ENCODE measurements at places on chromosomes 6 and 20. TPM values are rescaled to one million over a fixed set of nuclear protein-coding genes. Genes with fewer than 3 reads are reported as not detected.

DNA sequence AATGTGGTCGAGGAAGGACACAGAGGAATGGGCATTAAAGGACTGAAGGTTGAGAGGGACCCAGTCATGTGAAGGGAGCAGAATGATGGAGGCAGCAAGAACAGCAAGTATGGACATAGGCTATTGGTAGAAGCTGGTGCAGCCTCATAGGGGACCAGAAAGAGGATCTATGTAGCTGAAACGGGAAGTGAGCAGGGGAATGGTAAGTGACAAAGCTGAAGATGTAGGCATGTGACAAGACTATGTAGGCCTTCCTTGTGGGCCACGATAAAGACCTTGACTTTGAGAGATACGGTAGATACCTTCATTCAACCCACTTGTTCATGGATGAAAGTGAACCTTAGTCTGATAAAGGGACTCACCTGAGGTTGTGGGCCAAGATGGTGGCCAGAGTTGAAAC lies 3.5 kb downstream of the CTNNBL1 start:
- H3K27me3 ChIP-seq: no peaks in the 10 kb centered on the region
- DNase-seq: no peak
- H3K4me3 ChIP-seq: no peak overlapping the region

Gene RNASET2
- 15.7 TPM for polyA plus RNA-seq

Gene CLDN20
- polyA plus RNA-seq: not detected

Gene RHAG
- not detected for polyA plus RNA-seq

DNA sequence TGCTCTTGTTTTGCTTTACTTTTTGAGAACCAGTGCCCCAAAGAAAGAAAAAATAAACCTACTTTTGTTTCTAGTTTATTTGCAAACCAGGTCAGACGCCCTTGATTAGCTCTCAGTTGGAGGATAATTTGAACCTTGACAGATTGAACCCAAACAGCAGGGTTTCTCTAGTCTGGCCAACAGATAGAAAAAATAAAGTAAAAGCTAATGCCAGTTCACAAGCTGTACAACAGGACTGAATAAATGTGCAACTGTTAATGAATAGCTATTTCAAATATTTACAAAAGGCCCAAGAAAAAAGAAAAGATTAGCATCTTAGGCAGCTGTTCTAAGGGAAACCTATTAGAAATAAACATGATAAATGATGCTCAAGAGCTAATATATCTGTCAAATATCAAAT lies 331.8 kb downstream of the CDKAL1 start:
- H3K4me1 ChIP-seq: peaks cover 24% of the 10 kb centered on the region
- no peaks in the 10 kb centered on the region for H3K27me3 ChIP-seq
- DNase-seq: no peak
- H3K36me3 ChIP-seq: no peaks in the 10 kb centered on the region

DNA sequence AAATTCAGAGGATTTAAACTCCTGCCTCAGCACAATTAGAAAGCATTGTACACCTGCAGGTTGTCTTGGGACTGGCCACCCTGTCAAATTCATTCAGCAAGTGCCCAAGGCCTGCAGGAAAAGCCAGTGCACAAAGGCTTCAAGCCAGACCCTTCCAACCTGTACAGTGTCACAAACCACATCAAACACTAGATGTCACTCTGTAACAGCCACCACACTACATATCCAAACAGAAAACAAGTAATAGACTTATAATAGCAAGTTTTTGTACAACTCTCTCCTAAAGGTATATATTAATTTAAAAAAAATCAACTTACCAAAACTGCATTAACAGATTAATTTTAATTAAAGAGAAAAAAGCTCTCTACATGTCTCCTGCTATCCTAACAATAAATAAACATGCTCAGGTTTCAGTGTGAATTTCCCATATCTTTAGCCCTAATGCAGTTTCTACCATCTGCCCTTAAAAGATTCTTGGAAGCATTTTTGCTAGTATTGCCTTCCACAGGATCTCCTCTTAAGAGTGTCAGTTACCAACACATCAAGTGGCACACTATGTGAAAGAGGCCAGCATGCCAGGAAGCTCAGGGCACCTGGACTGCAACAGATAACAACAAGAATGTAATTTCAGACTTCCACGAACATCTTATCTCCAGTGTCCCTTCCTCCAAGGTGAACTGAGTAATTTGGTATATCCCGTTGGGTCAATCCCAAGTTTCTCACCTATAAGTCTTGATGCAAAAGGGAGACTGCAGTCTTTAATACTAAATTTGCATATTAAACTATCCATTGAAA lies 47.5 kb downstream of the RALGAPA2 start:
- no peak overlapping the region for H3K4me3 ChIP-seq
- H3K27ac ChIP-seq: no peak overlapping the region
- no peaks in the 10 kb centered on the region for H3K36me3 ChIP-seq

DNA sequence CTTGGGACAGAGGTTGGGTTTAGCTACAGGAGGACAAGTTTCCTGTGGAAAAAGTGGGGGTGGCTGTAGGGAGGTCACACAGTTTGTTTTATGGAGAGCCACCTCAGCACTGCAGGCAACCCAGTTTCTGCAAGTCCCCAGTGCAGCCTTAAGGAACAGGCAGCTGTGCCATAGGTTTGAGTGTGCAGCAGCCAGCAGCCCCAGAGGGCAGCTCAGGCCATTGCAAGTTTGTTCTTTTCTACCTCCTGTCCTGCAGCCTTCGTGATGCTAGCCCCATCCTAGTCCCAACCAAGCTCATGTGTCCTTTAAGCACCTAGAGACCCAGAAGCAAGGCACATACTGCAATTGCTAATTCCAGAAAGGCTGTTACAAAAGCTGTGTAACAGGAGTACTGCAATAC lies 58.8 kb downstream of the ZBTB9 start:
- H3K4me1 ChIP-seq: 0 out of 2 replicates have a peak, but pooled peaks cover 8% of the 10 kb centered on the region
- H3K27ac ChIP-seq: no peak overlapping the region
- DNase-seq: no peak
- no peaks in the 10 kb centered on the region for H3K27me3 ChIP-seq
- H3K4me3 ChIP-seq: no peak overlapping the region

- H3K27ac ChIP-seq: no peak overlapping the region
- no peak overlapping the region for H3K4me3 ChIP-seq
- H3K27me3 ChIP-seq: no peaks in the 10 kb centered on the region
- peaks cover 4% of the 10 kb centered on the region for H3K4me1 ChIP-seq
- no peaks in the 10 kb centered on the region for H3K36me3 ChIP-seq
- DNase-seq: no peak
Measured at GRCh38 chr6:51495610-51496396, 591.6 kb downstream of the PKHD1 start.

DNA sequence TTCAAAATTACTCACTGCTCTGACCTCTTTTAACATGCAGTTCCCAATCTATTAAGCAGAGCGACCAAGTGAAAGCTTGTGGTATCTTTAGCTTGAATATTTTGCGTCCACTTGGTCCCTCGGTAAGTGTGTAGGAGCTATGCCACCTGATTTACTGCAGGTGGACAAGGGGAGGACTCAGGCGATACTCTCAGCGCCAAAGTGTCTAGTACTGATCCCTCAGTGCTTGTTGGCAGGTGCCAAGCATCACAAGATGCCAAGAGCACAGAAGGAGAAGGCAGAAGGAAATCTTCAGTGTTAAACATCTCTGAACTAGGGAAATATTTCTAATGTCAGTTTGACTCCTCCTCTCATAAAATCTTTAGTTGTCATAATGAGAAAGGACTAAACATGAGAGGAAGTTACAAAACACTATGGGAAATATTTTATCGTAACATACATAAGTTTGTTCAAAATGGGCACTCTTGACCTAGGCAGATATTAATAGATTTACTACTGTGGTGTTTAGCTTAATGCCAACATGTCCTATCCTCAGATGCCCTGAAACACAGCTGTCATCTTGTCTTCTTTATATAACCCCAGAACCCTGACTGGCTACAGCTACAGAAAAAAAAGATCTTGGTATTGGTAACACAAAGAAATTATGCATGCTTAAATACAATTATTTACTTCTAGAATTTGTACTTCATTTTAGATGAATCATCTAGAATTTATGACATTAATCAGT lies 19.5 kb downstream of the NHLRC1 start:
- H3K27me3 ChIP-seq: no peaks in the 10 kb centered on the region
- no peaks in the 10 kb centered on the region for H3K4me1 ChIP-seq
- H3K27ac ChIP-seq: no peak overlapping the region
- H3K36me3 ChIP-seq: no peaks in the 10 kb centered on the region

GRCh38 chr20:19021406-19022117 lies 190.9 kb upstream of the SLC24A3 start:
- no peaks in the 10 kb centered on the region for H3K36me3 ChIP-seq
- H3K4me1 ChIP-seq: no peaks in the 10 kb centered on the region
- no peak overlapping the region for H3K27ac ChIP-seq
- H3K27me3 ChIP-seq: no peaks in the 10 kb centered on the region
- no peak overlapping the region for H3K4me3 ChIP-seq

DNA sequence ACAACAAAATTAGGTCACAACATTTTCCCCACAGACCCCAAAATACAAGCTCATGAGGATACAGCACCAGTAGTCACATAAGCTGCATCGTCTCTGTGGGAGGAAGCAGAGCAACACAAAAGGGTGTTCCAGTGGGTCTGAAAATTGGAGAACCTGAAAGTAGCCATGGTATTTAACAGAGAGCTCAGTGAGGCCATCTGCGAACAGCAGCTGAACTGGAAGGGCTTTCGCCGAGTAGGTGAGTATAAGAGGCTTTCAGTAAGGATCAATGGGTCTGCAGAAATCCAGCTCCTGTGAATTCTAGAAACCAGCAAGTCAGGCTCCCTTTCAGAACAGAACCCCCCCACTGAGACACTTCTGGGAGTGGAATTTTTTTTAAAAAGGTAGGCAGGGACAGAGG lies 120.0 kb upstream of the RREB1 start:
- no peaks in the 10 kb centered on the region for H3K4me1 ChIP-seq
- no peak for DNase-seq
- no peaks in the 10 kb centered on the region for H3K36me3 ChIP-seq
- no peak overlapping the region for H3K27ac ChIP-seq
- no peak overlapping the region for H3K4me3 ChIP-seq

Gene GMEB2
- polyA plus RNA-seq: 19.1 TPM

DNA sequence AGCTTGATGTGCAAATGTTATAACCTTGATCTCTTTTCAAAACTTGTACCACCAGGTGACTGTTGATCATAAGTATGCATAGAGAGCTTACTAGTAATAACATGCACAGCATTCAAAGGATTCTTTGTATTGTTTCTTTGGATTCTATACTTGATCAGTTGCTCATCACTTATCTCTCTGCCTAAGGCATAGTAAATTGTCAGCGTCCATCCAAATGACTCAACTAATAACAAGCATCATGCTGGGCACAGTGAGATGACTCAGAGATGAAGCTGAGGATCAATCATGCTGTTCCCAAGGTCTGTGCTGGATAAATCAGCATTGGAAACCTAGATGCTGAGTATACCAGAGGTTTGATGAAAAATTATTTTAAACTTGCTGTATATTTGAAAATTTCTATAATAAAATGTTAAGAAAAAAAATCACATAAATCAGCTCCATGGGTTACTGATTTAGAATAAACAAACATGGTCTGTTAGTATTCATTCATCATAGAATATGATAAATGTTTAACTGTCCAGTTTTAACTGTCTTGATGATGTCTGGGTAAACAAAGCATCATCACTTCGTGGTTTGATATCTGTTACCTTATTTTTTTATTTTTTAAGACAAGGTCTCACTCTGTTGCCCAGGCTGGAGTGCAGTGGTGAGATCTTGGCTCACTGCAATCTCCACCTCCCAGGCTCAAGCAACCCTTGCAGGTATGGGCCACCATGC lies 45.6 kb upstream of the SGK1 start:
- no peak for DNase-seq
- H3K4me1 ChIP-seq: no peaks in the 10 kb centered on the region
- H3K4me3 ChIP-seq: no peak overlapping the region
- no peaks in the 10 kb centered on the region for H3K27me3 ChIP-seq
- no peaks in the 10 kb centered on the region for H3K36me3 ChIP-seq

DNA sequence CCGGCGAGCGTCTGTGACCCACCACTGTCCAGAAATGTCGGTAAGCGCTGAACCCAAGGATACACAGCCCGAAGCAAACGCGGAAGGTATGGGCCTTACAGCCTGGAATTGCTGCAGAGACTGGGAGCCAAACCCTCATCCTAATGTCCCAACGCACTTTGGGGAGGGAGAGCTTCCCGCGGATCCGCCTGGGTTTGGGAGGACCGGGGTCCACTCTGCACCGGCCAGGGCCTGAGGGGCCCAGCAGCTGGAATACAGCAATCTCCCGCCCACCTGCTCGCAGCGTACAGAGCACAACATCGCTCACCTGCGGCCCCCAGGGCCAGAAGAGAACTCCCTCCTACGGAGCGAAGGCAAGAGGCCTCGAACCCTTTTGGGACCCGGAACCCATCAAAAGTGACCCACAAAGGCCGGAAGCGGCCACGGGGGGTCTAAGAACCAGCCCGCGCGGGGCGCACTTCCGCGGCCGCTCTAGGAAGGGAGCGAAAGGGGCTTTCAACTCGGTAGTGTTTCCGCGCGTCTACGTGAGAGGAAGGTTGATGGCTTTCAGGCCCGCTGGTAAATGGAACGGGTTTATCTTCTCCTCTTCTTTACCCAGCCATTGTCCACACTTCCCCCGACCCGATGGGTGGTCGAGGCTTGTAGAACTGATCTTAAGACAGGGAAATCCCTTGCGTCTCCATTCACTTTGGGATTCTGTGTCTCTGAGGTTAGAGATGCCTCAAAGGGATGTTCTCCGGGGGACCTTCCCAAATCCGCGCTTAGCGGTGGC lies at the start of gene ZSCAN12:
ZSCAN12 (minus strand) TSS at position 398 of the 772 bp plus-strand sequence. CDS start 1,342 bp downstream, outside the sequence.
- H3K36me3 ChIP-seq: peaks cover 17% of the 10 kb centered on the region
- H3K27ac ChIP-seq: peak within 1 kb of the TSS; percentile 80
- no peaks in the 10 kb centered on the region for H3K27me3 ChIP-seq
- H3K4me3 ChIP-seq: peak within 1 kb of the TSS; percentile 95
- H3K4me1 ChIP-seq: no peaks in the 10 kb centered on the region
- peak; percentile 91 for DNase-seq

DNA sequence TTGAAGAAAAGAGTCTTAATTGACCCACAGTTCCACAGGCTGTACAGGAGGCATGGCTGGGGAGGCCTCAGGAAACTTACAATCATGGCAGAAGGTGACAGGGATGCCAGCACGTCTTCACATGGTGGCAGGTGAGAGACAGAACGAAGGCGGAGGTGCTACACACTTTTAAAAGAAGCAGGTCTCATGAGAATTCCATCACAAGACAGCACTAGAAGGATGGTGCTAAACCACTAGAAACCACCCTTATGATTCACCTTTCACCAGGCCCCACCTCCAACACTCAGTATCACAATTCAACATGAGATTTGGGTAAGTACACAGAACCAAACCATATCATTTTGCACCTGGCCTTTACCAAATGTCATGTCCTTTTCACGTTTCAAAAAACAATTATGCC lies 20.9 kb downstream of the TAGAP start:
- no peak overlapping the region for H3K27ac ChIP-seq
- H3K4me1 ChIP-seq: no peaks in the 10 kb centered on the region
- no peak for DNase-seq
- no peaks in the 10 kb centered on the region for H3K36me3 ChIP-seq
- H3K27me3 ChIP-seq: no peaks in the 10 kb centered on the region
- H3K4me3 ChIP-seq: no peak overlapping the region

GRCh38 chr6:36755435-36756348 lies 58.1 kb downstream of the RAB44 start:
- no peak overlapping the region for H3K4me3 ChIP-seq
- H3K27me3 ChIP-seq: no peaks in the 10 kb centered on the region
- H3K27ac ChIP-seq: no peak overlapping the region
- H3K36me3 ChIP-seq: no peaks in the 10 kb centered on the region
- H3K4me1 ChIP-seq: peaks cover 6% of the 10 kb centered on the region

Gene HLA-DQB1
- polyA plus RNA-seq: 5.2 TPM

Data from H1 (cell line).